ENCODE measurements at places on chromosomes 2 and 18.

DNA sequence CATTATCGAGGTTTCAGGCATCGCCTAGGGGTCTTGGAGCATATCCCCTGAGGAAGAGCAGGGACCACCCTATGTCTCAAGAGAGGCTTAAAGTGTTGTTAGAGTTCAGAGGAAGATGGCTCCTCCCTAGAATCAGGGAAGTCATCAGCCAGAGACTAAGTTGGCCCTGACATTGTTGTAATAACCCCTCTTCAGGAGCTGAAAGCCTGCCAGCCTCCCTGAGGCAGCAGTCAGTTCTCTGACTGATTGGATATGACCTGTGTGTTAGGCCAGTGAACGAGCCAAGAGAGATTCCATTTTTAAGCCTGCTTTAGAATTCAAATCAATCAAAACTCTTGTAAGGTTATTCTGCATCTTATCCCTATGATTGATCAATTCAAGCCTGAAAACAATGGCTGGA is 34.9 kb downstream of the ARHGAP28 start:
- DNase-seq, result no peak

DNA sequence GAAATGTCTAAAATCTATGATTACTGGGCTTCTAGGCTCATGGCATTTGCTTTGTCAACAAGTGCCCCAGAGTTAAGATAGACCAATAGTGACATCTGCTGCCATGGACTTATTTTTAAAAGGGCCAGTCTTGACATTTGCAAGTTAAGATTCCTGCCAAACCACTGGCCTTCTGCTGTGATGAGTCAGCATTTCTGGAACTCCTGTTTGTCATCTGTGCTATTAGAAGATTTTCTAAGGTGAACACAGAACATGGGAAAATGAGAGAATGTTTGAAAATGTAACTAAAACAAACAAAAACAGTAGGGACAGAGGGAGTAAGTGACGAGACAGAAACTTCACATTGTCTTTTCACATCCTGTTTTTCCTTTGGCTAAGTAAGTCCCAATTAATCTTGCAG is 93.7 kb upstream of the WDR75 start:
- peak; percentile 95 for DNase-seq

- DNase-seq, result no peak
Measured at GRCh38 chr2:110847651-110848050, 115.3 kb downstream of the ACOXL start.

- peak; percentile 58 for DNase-seq
Measured at GRCh38 chr2:86703704-86704361, 16.3 kb upstream of the RMND5A start.

- DNase-seq, result no peak
Measured at GRCh38 chr2:62410926-62411456, 95.0 kb downstream of the TMEM17 start.

DNA sequence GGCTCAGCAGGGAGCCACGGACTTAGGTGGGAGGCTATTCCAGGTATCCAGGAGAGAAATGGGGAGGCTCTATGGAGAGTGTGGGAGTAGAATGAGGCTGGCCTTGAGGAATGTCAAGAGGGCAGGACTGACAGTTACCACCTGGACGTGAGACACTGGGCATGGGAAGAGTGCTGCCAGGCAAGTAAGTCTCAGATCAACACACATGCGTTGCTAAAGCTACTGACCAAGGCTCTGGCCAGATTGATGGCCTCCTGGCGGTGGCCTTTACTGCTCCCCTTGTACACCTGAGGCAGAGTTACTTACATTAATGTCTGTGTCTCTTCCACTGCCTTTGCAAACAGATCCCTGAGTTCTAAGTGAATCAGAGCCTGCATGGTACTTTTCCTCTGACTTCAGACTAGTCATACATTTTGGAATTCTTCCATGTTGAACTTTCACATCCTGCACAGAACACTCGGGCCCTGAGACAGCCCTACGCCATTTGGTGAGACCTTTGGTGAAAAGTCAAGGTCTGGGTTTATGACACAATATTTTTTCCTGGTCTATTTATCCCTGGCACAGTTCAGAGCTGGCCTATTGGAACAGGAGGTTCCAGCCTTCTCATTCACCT is 398.8 kb upstream of the TRIB2 start:
- peak; percentile 95 for DNase-seq

GRCh38 chr2:151481744-151482143 is 72.0 kb downstream of the RIF1 start:
- DNase-seq, result no peak

- peak; percentile 84 for DNase-seq
Measured at GRCh38 chr18:9417073-9417851, 58.1 kb upstream of the RALBP1 start.

- DNase-seq, result peak; percentile 37
Measured at GRCh38 chr2:63875131-63875527, 33.4 kb downstream of the UGP2 start.

DNA sequence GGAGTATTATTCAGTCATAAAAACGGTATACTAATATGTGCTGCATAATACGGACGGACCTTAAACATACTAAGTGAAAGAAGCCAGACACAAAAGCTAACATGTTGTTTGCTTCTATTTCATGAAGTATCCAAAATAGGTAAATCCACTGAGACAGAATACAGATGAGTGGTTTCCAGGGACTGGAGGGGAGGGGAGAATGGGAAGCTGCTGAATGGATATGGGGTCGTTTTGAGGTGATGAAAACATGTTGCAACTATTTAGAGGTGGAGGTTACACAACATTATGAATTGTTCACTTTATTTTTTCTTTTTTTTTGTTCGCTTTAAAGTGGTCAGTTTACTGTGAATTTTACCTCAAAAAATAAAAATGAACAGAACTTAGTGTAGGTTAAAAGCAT is 52.9 kb downstream of the RAB10 start:
- no peak for DNase-seq

DNA sequence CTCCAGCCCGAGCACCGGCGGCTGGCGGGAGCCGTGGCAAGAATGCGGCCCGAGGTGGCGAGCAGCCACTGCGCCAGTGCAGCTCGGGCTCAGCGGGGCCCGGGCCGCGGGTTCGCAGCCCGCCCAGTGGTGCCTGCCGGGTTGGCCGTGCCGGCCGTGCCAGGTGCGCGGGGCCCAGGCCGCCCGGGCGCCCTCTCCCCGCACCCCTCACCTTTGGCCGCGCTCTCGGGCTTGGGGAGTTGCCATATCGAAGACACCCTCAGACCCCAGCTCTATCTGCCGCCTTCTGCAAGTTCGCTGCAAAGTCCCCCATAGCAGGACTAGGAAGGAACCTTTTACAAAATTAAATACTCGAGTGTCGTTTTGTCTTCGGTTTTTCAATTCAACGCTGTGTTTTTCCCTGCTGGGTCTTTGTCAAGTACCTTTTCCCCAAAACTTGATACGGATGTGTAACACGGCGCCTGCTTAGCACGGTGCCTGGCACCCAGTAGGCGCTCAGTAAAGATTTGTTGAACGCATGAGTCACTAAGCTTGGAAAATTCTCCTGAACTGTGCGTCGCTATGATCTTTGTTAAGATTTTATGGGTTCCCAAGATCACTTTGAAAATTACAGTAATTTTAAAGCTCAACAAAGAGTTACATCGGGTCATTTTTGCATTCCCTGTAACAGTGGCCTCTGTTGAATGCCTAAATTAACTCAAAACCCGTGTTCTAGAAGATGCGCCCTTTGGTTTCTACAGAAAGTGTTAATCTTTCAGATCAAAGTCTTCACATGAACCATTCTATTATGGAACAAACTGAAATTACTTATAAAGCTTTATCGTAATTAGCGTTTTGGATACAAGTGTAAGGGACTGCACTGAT is 750 bp downstream of the STRADB start:
- no peak for DNase-seq

DNA sequence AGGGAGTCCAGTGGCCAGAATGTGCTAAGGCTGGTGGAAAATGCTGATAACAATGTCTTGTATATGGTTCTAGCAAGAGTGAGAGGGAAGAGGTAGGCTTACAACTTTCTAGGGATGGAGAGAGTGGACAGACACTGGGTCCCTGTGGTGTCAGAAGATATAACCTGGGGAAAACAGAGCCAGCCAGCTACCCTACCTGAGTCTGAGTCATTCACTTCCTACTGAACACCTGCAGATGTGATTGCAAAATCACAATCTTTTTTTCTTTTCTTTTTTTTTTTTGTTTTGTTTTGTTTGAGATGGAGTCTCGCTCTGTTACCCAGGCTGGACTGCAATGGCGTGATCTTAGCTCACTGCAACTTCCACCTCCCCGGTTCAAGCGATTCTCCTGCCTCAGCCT is 7.3 kb downstream of the TET3 start:
- no peak for DNase-seq

GRCh38 chr2:79827881-79828280 is 315.0 kb downstream of the CTNNA2 start:
- no peak for DNase-seq

GRCh38 chr2:178756843-178757242 is 50.4 kb downstream of the TTN start:
- DNase-seq, result peak; percentile 60

DNA sequence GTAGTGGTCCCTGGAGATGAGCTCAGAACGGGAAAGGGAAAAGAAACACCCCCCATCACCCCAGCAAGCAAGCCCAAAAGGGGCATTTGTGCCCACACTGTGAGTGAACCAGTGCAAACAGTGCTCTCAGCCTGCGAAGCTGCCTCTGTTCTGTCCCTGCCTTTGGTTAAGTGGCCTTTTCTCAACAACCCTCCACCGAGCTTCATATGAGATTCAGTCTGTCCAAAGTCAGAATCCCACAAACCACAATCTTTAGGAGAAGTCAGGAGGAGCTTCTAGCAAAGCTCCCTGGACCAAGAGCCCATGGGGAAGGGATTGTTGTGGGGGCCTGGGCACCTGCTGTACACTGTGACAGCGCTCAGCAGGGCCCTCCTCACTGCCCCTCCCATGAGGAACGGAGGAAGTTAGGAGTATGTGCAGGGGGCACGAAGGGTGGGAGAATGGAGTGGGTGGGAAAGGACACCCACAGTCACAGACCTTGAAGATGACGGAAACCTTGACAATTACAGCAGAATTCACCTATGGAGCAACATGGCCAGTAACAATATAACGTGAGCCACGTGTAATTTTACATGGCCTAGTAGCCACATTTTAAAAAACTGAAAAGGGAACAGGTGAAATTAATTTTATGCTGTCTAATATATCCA is 119.5 kb downstream of the SMAD7 start:
- DNase-seq, result no peak

GRCh38 chr2:187215532-187216240 is 232.4 kb downstream of the CALCRL start:
- DNase-seq, result peak; percentile 83

- DNase-seq, result no peak
Measured at GRCh38 chr18:9902832-9903231, 11.0 kb upstream of the VAPA start.

- DNase-seq, result no peak
Measured at GRCh38 chr2:174281736-174282135, 33.4 kb upstream of the OLA1 start.

DNA sequence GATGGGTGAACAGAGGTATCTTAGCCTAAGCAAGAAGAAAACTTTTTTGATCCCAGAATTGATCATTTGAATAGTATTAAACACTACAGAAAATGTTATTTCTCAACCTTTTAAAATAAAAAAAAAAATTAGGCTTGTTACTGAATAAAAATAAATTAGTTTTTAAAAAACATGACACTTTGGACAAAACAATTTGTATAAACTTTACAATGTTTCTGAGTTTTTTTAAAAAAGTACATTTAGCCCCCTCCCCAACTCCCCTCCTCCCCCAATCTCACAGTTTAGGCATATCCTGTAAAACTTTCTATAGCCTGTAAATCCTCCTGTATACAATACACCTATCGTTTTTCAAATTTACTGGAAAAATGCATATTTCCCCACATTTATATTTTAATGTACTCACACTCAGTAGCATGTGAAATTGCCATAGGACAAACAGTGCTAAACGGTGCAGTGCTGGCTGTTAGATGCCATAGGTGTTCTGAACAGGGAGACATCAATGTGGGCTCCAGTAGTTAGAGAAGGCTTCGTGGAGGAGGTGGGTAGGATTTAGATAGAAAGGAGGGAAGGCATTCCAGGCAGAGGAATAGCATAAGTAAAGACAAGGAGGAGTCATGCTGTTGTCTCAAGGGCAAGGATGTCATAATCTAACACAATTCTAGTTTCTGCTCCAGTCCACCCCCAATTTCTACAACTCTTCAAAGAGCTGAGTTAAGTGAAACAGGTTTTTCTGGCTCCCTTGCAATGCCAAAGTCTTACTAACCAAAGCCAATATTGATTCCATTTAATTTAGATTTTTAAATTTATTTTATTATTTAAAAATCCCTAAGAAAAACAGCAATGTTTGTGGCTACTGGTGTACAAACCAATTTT is 50.9 kb downstream of the SP3 start:
- no peak for DNase-seq

- DNase-seq, result peak; percentile 94
Measured at GRCh38 chr2:229408356-229408755, 137.3 kb upstream of the PID1 start.

DNA sequence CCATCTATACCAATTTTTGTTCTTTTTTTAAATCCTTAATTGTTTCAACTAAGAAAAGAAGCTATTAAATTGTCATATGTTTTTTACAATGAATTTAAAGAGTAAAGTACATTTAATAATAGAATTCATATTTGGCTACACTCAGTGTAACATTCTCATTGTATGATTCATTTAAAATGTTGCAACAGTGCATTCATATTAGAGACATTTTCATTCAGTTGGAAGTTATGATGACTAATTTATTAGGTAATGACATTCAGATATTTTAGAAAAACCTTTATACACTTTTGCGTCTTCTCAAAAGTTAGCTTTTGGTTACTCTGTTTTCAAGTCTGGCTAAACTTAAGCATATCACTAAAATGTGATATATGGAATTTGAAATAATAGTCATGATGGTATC is 887.5 kb upstream of the NRXN1 start:
- DNase-seq, result peak; percentile 41

DNA sequence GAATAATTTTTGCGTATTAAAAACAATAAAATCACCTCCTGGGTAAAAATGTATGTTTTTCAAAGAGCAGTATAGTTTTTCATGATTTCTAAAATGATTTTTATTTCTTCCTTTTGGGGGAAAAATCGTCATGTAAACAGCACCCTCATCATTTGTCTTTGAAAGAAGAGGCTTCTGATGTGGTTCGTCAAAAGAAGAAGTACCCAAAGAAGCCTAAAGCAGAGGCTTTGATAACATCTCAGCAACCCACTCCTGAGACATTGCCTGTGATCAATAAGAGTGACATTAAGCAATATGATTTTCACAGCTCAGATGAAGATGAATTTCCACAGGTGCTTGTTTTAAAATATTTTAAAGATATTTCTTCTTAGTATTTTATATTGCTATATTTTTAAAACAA is 110.2 kb upstream of the KIF5C start:
- no peak for DNase-seq

- DNase-seq, result peak; percentile 33
Measured at GRCh38 chr2:15588329-15588919, 3.2 kb upstream of the DDX1 start.

- DNase-seq, result no peak
Measured at GRCh38 chr18:5466256-5466655, 77.5 kb downstream of the EPB41L3 start.

Data from astrocyte (in vitro differentiated cells and primary cell).